Stimulated activated CD8-positive, alpha-beta memory T cell treated with anti-CD3 and anti-CD28 coated beads, Interleukin-4, amount 100 ng/mL, for 4 hours (primary cell): ENCODE measurements at places on chromosomes 13 and 19.

DNA sequence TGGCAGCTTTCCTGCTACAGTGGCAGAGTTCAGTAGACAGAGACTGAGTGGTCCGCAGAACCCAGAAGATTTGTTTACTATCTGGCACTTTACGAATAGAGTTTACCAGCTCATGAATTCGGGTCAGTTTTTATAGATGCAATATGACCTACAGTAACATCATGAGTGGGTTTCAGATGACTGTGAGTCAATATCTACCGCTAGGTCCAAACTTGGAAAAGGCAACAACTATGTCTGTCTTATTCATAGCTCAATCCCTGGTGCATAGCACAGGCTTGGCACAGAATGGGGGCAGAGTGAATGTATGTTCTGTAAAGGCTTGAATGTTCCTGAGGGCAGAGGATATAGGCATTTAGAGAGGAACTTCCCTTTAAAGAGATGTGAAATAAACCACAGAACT is 65.2 kb downstream of the RAP2A start:
- no peak for DNase-seq

DNA sequence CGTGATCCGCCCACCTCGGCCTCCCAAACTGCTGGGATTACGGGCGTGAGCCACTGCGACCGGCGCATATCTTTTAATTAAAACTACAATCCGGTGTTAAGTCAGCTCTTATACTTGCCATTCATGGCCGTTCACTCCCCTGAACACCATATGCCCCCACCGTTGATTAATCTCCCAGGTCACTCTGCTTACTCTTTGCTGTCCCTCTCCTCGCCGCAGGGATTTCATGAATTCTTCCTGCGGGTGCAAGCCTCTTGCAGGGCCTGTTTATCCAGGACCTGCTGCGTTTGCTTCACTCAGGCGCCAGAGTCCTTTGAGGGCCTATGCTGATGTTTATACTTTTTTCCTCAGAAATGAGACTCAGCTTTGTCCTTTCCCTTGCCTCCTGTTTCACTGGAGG is 996 bp downstream of the ERVV-2 start:
- DNase-seq, result no peak

DNA sequence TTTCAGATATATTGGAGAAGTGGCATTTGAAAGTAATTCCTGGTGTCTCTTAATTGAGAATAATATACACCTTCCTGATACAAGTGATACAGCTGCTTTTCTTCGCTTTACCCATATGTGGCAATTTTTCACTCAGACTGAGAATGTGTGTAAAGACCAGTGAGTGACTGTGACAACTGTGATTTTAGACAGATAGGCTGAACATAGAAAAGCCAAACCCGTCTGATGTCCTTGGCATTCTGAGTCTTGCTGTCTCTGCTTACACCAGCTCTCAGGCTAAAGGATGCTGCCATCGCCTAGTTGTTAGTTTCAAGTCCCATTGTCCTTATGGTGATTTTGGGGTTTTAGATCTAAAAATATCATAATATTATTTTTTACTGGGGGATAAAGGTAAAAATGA is 492.6 kb downstream of the RFC3 start:
- no peak for DNase-seq

DNA sequence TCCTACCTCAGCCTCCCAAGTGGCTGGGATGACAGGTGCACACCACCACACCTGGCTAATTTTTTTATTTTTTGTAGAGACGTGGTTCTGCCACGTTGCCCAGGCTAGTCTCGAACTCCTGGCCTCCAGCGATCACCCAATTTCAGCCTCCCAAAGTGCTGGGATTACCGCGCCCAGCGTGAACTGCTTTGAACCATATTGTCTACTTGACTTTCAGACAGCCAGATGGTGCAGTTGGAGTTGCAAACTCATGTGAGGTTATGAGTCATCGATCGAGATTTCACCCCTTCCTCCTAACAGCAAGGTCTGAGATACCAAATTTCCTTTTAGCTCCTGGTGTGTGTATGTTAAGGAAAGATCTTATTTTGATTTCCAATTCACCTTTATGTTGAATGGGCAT is 2.7 kb downstream of the SLC27A1 start:
- DNase-seq, result no peak

GRCh38 chr19:33394006-33394722 is 20.7 kb downstream of the CEBPG start:
- no peak for DNase-seq

DNA sequence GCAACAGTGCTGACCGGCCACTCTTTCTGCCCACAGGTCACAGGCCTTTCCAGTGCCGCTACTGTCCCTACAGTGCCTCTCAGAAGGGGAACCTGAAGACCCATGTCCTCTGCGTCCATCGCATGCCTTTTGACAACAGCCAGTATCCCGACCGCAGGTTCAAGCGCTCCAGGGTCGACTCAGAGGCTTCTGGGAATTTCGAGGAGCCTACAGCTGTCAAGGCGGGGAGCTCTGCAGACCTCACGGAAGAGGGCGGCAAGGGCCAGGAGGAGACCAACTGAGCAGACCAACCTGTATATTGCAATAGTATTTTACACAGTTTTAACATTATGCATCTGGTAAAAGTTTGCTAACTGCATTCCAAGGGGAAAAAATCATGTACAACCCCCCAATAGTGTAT is 338.5 kb downstream of the ZNF536 start:
- DNase-seq, result no peak

- no peak for DNase-seq
Observed at GRCh38 chr19:37725181-37725580, 5.6 kb upstream of the ZNF607 start.

GRCh38 chr13:24050292-24050711 is 110.2 kb upstream of the SPATA13 start:
- DNase-seq, result no peak

- no peak for DNase-seq
Observed at GRCh38 chr19:30068528-30069395, 126.7 kb downstream of the URI1 start.

DNA sequence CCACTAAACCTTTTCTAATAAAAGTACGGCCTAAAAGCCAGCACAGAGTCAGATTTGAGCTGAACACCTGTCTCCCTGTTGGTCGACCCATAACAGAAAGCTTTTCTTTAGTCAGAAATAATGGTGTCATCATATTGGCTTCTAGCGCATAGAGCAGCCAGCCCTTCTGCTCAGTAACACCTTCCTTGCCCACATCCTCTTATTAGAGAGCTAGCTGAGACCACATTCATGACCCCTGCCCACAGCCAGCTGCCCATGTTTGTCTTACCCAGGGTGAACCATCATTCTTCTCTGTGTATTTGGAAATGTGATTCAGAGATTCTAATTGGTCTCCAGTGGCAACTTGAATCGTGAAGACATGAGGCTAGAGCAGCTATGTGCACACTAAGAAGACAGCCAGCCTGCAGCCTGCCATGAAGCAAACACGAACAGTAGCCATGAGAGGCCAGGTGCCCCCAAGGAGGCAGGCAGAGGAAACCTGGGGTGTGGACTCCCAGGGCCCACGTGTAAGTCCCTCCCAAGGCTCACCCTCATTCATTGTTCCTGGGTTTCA is 82.3 kb upstream of the PDCD5 start:
- DNase-seq, result peak; percentile 4

DNA sequence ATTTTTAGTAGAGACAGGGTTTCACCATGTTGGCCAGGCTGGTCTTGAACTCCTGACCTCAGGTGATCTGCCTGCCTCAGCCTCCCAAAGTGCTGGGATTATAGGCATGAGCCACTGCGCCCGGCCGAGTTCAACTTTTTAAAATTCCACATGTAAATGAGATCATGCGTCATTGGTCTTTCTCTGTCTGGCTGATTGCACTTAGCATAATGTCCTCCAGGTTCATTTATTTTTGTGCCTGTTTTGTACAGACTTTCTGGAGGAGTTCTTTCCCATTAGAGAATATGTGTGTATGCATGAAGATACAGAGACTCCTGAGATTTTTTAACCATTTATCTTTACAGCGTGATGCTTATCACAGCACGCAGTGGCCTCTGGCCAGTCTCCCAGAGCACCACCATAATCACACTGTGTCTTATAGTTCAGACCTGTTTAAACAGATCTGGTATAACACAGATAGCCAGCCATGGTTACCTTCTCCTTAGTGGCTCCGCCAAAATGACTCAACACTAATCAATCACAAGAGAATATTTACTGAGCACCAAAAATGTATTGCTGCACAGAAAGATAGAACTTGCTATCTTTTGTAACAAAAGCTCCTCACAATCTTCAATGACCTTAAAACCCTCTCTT is 11.4 kb upstream of the STARD13 start:
- DNase-seq, result no peak

DNA sequence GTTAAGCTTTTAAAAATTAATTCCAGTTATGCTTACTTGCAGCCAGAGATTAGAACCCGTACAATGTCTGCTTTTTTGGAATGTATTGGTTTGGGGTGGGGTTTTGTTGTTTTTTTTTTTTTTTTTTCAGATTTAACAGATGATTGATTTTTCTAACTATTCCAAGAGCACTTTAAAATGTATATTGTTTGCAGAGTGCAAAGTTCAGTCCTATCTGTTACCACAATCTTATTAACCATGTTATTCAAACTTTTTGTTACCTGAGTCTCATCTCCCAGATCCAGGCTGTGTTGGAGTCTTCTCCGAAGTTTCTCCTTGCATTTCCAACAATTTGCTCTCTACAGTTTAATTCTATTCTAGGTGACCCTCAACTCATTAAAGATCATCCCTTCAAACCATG is 91.3 kb downstream of the INSR start:
- DNase-seq, result no peak

DNA sequence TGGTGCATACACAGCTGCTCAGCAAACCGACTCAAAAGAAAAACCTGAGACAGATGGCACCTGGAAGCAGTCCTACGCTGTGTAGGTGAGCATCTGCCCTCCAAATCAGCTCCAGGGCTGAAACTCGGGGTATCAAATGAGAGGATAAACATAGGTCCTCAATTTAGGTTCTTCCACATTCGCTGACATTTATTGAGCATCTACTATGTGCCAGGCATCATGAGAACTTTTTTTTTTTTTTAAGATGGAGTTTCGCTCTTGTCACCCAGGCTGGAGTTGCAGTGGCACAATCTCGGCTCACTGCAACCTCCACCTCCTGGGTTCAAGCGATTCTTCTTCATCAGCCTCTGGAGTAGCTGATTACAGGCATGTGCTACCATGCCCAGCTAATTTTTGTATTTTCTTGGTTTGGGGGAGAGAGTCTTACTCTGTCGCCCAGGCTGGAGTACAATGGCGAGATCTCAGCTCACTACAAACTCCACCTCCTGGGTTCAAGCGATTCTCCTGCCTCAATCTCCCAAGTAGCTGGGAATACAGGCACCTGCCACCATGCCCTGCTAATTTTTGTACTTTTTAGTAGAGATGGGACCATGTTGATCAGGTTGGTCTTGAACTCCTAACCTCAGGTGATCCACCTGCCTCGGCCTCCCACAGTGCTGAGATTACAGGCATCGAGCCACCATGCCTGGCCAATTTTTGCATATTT is 13.4 kb downstream of the QPCTL start:
- DNase-seq, result no peak

DNA sequence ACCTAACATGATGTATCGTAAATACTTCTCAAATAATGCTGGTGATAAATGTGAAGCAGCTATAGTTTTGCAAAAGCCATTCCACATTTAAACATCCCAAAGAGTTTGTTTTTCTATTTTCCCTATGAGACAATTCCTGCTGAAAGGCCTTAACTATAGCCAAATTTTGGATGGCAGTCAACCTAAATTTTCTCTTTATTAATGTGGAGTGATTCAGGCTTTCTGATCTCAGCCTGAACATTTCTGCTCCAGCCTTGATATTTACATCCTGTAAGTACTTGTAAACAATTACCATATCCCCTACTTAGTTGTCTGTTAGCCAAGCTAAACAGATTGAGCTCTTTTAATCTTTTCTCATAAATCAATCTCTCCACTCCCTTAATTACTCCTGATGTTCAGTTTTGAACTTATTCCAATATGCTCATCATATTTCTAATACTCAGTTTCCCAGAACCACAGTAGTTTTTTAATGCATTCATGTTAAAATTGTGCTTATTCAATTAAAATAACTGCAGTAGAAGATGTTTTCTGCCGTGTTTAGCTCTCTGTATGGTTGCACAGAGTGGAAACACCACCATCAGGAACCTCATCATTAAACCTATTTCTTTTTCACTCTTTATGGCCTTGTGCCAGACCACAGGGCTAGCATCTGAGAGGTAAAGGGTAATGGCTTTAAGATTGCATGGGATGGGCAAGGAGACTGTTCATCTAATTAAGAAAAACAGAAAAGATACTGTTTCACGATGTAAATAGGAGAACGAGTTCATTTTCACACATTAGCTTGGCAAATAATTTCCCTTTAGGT is 1235.2 kb upstream of the SLC10A2 start:
- no peak for DNase-seq

DNA sequence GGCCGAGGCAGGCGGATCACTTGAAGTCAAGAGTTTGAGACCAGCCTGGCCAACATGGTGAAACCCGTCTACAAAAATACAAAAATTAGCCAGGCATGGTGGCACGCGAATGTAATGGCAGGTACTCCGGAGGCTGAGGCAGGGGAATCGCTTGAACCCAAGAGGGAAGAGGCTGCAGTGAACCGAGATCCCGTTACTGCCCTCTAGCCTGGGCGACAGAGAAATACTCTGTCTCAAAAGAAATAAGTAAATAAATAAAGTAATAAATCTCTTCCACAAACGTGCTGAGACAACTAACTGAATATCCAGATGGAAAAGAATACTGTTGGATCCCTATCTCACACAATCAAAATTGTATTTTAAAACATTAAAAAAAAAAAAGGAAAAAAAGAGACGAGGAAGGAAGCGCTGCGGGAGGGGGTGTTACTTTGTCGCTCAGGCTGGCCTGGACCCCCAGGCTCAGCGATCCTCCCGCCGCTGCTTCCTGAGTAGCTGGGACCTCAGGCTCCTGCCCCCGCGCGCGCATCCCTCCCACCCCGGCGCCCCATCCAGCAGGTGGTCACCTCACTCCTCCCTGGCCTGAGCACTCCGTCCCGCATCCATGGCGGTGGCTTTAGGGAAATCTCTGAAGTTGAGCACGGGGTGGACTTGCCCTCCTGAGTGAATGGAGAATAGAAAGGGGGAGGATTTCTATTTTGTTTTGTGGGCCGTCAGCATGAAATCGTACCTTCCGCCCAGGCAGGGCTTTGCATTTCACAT is 628 bp upstream of the ZNF813 start:
- DNase-seq, result no peak

DNA sequence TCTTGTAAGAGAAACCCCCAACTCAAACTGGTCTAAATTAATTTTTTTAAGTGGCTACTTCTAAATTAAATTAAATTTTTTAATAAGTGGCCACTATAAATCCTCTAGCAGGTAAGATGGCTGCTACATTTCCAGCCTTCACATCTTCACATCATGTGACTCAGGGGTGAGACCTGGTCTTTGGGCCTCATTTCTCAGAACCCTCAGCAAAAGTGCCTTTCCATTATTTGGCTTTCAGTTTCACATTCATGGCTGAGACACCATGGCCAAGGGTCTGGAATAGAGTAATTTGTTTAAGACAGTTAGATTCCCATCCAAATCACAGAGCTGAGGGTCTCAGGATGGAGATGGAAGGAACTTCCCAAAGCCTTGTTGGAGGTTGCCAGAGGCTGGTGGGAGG is 47.5 kb downstream of the DCT start:
- no peak for DNase-seq
